ENCODE measurements at places on chromosomes 2 and 18.

DNA sequence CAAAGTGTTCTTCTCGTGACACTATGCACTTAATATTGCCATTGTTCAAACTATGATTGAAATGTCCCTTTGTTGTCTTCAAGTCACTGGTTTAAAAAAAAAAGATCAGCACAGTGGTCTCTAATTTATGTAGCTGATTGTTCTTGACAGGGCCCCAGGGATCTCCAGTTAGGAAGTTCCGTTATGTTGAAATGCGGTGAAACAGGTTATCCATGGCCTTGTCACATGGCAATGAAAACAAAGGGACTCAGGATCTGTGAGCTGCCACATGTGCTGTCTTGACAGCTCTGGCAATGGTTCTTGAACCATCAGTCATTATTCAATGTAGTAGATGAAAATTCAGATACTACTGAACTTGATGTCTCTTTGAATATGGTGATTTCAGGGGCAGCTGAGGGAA is 147.4 kb downstream of the SETBP1 start:
- DNase-seq = no peak

DNA sequence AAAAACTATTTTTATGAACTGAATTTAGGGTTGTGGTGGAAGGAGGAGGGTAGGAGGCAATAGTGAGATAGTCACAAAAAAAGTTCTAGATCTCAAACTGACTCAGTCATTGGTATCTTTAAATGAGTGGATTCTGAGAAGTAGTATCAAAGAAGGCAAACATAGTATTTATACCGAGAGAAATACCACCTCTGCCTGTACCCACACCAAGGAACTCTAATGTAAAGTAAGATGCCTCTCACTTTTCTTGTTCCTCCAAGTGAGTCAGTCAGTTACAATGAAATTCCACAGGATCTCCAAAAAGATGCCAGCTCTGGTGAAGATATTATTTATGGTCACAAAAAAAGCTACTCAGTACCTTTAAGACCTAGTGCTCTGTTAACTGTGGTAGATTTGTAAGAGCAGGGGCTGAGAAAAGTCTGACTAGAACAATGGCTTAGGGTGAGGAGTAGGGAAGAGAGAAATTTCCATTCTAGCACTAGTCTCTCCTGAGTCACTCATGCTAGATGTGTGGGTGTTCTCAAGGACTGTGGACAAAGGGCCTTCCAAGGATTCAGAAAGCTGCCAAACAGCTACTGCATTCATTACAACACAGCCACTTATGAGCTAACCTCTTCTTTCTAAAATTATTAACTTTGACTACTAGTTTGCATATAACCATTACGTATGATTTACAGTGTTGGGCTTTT is 36.3 kb downstream of the YWHAQ start:
- no peak for DNase-seq

DNA sequence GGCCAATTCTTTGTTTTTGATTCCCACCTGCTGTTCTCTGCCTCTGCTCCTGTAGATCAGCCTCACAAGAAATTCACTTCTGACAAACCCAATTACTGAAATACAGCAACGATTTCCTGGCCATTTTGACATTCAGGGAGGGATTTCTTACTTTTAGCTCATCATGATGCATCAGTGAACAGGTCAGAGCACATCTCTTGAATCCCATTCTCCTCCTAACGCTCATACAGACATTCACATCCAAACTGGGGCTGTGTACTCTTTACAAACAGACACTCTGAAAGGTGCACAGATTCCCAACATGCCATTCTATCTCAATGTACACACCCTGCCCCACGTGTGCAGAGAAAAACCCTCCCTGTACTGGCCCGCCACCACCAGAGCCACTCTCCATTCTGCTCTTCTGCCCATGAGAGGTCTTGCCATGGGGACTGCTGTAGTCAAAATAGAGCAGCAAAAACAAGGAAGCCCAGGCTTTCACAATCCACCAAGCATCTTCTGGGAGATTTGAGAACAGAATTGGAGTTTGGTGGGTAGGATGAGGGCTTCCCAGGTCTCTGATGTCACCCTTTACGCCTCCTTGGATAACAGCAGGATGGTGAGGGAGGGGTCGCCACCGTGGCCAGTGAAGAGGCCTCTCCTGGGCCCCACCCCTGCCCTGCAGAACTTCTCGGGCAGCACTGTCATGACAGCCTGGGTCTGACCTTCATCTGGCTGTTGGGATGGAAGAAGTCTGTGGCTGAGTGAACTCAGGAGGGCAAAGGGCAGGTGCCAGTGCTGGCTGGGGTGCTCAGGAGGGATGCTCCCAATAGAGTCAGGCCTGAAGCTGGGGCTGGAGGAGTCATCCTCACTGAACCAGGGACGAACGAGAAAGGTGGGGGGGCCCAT is 41.9 kb upstream of the ZFP36L2 start:
- no peak for DNase-seq

- no peak for DNase-seq
These were observed 23.1 kb downstream of the PDK1 start for GRCh38 chr2:172578860-172579512.

DNA sequence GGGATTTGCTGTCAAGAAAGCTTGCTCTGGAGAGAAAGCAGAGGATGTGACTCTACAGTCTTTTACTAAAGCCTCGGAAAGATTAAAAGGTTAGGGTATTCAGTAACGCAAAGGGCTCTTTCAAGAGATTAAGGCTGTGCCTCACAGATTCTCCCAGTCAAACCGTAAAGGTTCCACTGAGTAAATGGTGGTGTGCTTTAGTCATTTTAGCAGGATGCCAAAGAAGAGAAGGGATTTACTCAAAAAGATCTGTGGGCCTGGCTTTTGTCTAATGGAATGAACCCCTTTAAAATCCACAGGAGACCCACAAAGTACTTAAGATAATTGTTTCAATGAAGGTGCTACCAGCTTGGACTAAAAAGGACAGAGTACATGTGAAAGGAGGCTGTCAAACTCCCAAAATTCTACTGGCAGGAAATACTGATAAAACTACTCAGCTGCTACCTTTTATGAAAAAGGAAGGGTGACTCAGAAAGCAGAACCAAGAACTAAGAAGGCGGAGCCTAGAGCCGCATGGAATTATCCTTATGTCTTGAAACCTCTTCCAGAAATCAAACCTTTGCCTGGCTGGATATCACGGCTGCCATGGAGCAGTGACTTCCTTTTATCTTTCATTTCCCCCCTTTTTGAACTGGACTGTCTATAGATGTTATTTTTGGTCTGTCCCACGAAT is 670.2 kb upstream of the ZEB2 start:
- no peak for DNase-seq

DNA sequence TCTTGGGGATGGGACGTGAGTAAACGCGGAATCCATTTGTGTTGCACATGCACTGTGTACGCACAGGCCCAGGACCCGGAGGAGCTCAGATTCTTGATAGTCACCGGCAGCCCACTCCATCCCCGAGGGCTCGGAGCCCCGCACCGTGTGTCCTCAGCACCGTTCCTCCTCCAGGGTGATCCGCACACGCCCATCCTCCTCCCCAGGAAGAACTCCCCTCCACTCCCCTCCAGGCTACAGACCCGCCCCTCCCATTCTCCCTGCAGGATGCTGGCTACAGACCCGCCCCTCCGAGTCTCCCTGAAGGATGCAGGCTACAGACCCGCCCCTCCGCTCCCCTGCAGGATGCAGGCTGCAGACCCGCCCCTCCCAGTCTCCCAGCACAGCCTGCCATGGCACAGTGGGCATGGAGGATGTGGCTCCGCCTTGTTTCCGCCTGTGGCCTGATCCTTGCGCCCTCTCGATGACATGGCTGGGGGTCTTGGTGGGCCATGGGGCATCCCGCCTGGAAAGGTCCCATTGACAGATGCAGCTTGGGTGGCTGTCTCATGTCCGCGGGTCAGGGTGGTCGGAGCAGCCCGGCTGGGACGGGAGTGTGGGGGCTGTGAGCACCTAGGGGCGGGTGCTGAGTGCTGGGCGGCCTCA is 14.1 kb downstream of the CTDP1 start:
- DNase-seq = no peak

GRCh38 chr2:172307800-172308199 is 119.6 kb upstream of the ITGA6 start:
- DNase-seq = no peak

DNA sequence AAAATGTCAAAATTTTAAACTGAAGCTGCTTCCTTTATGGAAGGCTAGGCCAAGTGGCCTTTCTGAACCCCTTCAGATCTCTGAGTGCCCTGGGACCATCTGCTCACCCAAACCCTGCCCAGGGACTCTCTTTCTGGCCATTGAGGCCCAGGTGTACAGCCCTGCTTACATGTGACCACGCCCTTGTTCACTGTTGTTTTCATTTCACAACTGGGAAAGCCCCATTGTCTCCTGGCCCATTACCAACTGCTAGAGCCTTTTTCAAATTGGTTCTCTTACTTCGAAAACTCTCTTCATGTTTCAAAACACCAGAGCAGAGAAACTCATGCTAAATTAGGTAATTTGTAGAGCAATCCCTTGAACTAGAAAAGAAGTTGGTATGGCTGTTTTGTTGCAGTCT is 219.5 kb upstream of the TANK start:
- DNase-seq = no peak

DNA sequence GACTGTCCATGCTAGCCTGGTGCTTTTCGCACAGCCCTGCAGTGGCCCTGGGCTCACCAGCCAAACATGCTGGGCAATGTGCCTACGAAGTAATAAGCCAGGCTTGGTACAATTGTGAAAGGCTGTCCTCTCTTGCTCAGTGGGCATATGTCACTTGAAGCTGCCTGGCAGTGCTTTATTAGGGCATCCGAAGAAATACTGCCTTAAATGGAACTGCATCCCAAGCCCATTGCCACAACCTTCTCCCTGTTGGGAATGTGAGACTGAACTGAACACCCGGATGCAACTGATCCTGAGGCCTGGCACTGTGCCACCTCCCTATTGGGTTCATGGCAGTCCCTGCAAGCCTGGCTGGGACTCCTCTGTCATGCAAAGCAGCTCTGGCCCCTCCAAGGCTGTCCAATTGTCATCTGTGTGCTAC is 15.9 kb downstream of the CAPG start:
- no peak for DNase-seq

DNA sequence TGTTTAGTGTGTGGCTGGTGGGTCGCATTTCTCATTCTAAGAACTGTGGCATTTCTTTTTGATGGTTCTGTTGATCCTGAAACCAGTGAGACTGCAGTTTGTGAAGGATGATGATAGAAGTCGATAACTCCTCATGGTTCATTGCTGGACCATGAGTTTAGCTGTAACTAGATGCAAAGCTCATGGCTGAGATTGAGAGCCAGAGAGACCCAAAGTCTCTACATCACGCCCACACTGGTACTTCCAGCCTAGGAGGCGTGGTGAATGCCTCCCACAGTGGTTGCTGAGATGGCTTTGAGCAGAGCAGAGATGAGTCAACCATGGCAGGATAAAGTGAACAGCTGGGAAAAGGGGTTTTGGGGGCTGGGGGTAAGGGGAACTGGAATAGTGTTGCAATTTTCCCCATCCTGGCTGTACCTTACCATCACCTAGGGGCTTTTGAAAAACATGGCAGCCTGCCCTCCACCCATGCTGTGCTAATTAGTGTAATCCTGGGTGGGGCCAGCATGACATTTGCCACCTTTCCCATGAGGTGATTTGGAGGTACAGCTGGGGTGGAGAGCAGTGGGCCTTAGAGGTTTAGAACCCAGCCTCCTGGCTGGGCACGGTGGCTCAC is 24.1 kb downstream of the INPP4A start:
- DNase-seq = peak; percentile 75

GRCh38 chr2:104249629-104250028 is 604.3 kb upstream of the POU3F3 start:
- no peak for DNase-seq

- DNase-seq = no peak
These were observed 467.0 kb upstream of the PKDCC start for GRCh38 chr2:41580806-41581205.

GRCh38 chr2:202307690-202308089 is 42.1 kb downstream of the NOP58 start:
- no peak for DNase-seq

DNA sequence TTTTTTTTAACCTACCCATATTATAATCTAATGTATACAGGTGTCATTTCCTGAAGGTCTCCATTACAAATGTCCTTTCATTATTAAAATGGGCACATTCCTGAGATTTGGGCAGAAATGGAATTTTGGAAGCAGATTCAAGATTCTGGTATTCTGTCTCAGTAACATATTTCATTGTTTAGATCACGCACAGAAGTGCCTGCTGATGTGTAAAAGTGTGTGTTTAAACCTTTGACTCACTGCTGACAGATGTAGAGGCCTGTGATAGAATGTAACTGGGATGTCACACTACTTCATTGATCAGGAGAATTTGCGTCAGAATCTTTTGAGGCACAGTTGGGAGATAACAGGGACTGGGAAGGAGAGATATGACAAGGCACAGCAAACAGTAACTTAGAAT is 276.8 kb upstream of the EPAS1 start:
- no peak for DNase-seq

DNA sequence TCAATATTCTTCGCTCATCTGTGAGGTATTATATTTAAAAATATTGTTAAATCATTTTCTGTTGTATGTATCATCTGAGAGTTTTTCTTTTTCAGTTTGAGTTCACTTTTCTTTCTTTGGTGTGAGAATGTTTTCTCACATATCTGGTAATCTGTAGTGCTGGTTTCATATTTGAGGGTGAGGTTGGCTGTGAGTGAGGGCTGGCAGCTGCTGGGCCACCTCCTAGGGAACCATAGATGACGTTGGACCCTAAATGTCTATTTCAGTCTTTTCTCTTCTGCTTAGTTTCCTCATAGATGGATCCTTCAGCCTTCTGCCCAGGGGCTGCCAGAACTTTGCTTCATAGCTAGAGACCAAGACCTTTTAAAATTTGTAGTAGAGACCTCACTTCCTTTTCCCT is 33.5 kb downstream of the MGAT5 start:
- peak; percentile 29 for DNase-seq

DNA sequence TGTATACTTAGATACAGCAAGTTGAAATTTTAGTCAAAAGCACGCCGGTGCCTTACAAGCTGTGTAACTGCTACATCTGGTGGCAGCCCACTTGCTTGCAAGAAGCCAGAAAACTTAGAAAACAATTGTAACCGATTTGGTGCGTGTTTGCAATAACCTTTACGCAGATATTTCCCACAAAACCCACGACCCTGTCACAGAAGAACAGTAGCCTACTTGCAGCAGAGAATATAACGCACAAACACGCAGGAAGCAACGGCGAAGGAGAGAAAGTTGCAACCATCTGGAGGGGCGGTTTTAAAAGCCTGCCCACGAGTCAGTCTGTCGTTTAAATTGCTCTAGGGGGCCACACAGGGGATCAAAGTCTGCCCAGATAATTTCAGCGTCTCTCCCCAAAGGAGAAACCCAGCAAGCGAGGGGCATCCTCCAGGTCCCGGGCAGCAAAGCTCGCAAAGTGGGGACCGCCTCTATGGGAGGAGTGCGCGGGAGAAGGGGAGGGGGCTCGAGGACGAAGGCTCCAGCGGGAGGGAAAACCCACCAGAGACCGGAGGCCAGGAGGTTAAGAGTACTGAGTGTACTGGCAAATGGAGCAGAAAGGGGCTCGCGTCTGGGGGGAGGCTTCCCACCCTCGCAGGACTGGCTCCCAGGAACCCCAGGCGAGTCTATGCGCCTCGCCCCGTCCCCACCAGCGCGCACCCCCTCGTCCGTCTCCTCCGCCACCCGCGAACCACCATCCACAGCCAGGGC is 1.1 kb downstream of the TLK1 start:
- DNase-seq = peak; percentile 62
